A549 treated with Hydrocortisone at 1 μM for 4 hours (cell line): ENCODE measurements at places on chromosomes 5 and 9. TPM values are rescaled to one million over a fixed set of nuclear protein-coding genes. Genes with fewer than 3 reads are reported as not detected.

The PCDHA11 gene
- total RNA-seq = 0.07 to 0.30 TPM (median 0.17 TPM) in 5 replicates

The ZNF300 gene
- total RNA-seq = 2.0 to 3.0 TPM (median 2.3 TPM) in 5 replicates

The FAM151B gene
- total RNA-seq = 1.1 to 1.7 TPM (median 1.4 TPM) in 5 replicates

The BAAT gene
- total RNA-seq = 0.24 to 0.49 TPM (median 0.34 TPM) in 5 replicates

The PCDHA1 gene
- total RNA-seq = 0.14 to 0.29 TPM (median 0.23 TPM) in 5 replicates

The TMEM232 gene
- total RNA-seq = 0.20 TPM in 2 of 5 replicates, not detected in the others

The SPATA31E1 gene
- 0.02 TPM in 1 of 5 replicates, not detected in the others for total RNA-seq

The OBP2B gene
- total RNA-seq = not detected in 5 replicates

The C1QTNF3 gene
- 0.09 to 0.39 TPM (median 0.25 TPM) in 5 replicates for total RNA-seq
